ENCODE measurements at places on chromosomes 13 and 19. TPM values are rescaled to one million over a fixed set of nuclear protein-coding genes. Genes with fewer than 3 reads are reported as not detected.

Gene VSTM1
- total RNA-seq = not detected

GRCh38 chr13:26525528-26525927 is 32.0 kb upstream of the WASF3 start:
- DNase-seq = no peak

DNA sequence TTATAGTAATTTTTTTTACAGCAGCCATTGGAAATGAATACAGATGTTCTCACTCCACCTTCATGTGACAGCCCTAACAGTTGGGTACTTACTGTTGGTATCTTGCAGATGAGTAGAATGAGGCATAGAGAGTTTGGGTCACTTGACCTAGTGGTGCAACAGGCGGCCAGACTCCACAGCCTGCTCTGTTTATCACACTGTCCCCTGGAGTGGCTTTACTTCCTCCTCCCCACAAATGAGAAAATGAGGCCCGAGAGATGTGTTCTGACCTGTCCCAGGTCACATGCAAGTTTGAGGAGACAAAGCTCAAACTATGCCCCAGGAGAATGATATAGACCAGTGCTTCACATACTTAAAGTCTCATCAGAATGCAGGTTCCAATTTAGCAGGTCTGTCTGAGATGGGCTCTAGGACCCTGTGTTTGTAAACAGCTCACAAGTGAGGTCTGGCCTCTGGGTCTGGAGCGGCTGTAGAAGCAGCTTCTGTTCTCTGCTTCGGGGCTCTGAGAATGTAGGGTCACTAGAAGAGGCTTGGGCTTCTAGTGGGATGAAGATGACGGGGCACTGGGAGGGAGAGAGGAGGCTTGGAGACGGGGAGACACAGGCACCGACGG is 37.4 kb upstream of the RCBTB2 start:
- DNase-seq = no peak

DNA sequence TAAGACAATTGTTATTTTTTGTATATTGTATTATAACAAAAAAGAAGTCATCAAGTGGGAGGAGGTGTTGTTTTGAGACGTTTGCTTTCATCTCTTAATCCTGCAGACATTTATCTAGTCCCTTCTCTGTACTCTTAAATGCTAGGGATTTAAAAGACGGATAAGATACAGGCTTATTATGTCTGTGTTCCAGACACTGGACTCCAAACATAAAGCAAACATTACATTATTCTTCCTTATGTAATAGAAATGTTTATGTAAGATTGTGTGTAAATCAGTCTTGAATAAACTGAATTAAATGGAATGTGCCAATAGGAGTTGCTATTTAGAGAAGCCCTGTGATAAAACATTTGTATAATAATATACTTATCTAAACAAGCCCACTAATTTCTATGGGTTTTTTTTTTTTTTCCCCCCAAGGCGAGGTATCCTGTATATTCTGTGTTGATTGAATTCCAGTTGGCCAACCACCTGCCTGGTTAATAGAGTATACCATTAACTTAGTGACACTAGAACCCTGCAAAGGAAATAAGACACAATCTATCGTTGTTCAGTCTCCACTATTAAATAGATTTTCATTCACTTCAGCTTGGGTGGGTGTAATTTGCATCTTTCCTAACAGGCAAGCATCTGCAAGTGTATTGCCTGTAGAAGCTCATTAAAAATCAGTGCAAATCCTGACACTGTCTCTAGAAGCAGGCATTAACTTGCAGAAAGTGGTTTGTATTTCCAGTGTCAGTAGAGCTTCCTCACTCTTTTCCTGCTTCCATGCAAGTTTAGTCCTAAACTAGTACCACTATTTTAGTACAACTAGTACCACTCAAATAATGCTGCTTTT is 69.0 kb downstream of the LRCH1 start:
- no peak for DNase-seq

Measured in fibroblast of villous mesenchyme (primary cell).